Activated CD8-positive, alpha-beta memory T cell treated with anti-CD3 and anti-CD28 coated beads for 1 hour (primary cell): ENCODE measurements at places on chromosomes 4 and X.

- DNase-seq: no peak
These were observed 42.0 kb downstream of the CENPE start for GRCh38 chr4:103156106-103156505.

- DNase-seq: no peak
These were observed 101.4 kb downstream of the AFAP1 start for GRCh38 chr4:7838136-7838782.

DNA sequence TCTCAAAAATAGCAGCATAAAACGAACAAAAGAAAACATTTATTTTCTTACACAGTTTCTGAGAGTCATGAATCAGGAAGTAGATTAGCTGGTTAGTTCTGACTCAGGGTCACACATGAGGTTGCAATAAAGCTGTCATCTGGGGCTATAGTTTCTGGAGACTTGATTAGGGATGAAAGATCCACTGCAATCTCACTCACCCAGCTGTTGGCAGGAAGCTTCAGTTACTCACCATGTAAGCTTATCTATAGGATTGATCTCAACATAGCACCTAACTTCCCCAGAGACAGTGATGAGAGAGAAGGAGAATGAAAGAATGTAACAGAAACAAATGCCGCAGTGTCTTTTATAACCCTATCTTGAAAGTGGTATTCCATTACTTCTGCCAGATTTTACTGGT is 435.5 kb downstream of the GABRG1 start:
- no peak for DNase-seq

DNA sequence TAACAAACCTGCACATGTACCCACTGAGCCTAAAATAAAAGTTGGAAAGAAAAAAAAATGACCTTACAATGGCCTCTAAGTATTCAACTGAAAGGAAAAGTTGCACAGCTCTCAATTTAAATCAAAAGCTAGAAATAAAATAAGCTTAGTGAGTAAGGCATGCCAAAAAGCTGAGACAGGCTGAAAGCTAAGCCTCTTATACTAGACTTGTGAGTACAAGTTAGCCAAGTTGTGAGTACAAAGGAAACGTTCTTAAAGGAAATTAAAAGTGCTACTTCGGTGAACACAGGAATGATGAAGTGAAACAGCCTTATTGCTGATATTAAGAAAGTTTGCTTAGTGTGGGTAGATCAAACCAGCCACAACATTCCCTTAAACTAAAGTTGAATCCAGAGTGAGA is 707.9 kb upstream of the PITX2 start:
- no peak for DNase-seq

- DNase-seq: no peak
These were observed 25.6 kb downstream of the SMARCA5 start for GRCh38 chr4:143538979-143539669.

DNA sequence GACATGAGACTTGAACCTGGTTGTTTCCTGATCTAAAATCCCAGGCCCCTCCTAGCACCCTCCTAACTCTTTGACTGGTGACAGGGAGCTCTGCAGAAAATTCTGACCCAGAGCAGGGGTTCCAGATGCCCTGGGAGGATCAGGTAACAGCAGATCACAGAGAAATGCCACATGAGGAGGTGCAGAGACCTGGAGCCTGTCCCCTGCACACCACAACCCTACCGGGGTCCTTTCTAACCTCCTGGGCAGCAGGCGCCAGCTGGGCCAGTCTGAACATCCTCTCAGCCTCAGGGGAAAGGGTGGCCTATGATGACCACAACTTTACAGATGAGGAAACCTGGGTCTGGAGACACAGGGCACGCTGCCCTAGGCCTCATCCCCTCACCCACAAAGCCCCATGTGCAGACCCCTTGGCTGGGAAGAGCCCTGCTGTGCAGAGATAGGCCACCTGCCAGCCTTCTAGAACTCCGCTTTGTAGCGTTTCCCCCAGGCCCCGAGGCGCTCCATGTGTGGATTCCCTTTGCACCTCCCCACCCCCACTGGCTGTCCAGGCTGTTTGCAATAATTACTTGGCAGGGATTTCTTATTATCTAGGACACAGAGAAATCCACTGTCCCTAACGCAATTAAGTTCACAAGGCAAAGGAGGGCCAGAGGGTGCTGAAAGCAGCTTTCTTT is 36.5 kb downstream of the WDR1 start:
- DNase-seq: no peak

- no peak for DNase-seq
These were observed 72.7 kb upstream of the DCLK2 start for GRCh38 chr4:150005537-150005936.

- no peak for DNase-seq
These were observed 35.7 kb upstream of the GABRQ start for GRCh38 chrX:152601848-152602616.
